ENCODE measurements at places on chromosomes 2 and 18.

DNA sequence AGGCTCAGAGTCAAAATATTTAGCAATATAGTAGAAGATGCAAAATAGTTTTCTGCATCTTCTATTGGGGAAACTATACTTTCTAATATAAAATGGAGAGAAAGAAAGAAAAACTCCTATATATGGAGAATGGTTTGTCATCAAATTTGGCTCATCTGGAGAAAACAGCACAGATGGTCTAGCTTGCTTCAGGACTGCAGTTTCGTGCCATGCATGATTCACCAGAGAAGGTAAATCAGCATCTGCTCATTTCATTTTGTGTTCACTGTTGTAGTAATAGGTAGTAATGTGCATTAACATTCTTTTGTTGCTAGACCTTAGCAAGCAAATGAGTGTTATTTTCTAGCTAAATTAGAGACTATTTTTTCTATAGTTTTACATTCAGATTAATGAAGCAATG, 179.0 kb downstream of the ASXL3 start:
- no peak for DNase-seq

GRCh38 chr18:42931491-42931890, 184.0 kb downstream of the RIT2 start:
- DNase-seq, result peak; percentile 75

GRCh38 chr18:26772691-26773090, 92.8 kb downstream of the AQP4 start:
- DNase-seq, result no peak

GRCh38 chr18:25883091-25883490, 207.3 kb downstream of the SS18 start:
- no peak for DNase-seq

DNA sequence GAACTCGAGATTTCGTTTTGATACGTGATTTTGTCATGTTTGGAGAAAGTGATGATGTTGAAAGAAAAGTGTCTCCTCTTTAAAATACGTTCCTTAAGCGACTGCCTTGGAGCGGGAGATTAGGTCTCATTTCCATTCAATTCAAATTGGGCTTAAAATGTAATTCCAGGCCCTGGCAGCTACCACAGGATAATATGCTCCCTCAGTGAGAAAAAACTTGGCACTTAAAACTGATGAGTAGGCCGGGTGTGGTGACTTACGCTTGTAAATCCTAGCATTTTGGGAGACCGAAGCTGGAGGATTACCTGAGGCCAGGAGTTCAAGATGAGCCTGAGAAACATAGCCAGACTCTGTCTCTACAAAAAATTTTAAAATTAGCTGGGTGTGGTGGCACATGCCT, 146.3 kb upstream of the L3MBTL4 start:
- no peak for DNase-seq

Measured in fibroblast of skin of back (primary cell).